ENCODE measurements at places on chromosomes 12 and 14.

GRCh38 chr12:100741084-100741711 lies 53.4 kb upstream of the ANO4 start:
- H3K27ac ChIP-seq, result no peak overlapping the region
- DNase-seq, result no peak
- H3K4me1 ChIP-seq, result no peaks in the 10 kb centered on the region
- no peak overlapping the region for H3K4me3 ChIP-seq
- no peaks in the 10 kb centered on the region for H3K27me3 ChIP-seq

DNA sequence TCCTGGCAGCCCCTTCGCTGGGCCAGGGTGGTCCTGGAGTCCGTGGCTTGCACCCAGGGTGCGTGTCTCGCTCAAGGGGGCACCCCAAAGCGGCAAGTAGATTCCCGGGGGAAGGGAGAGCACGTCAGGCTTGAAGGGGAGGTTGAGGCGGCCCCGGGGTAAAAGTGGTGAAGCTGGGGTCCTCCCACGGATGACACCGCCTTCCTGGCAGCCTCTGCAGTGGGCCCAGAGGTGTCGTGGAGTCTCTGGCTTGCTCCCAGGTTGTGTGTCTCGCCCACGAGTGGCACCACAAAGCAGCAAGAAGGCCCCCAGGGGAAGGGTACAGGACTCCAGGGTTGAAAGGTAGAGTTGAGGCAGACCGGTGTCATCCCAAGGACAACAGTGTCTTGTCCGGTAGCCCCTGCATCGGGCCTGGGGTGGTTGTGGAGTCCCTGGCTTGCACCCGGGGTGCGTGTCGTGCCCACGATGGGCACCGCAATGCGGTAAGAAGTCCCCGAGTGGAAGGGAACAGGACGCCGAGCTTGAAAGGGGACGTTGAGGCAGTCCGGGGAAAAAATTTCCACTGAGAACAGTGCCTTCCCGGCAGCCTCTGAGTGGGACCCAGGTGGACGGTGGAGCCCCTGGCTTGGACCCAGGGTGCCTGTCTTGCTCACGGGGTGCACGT lies 158.0 kb upstream of the ALG10B start:
- no peak overlapping the region for H3K4me3 ChIP-seq
- H3K27ac ChIP-seq, result no peak overlapping the region
- no peaks in the 10 kb centered on the region for H3K27me3 ChIP-seq
- H3K4me1 ChIP-seq, result no peaks in the 10 kb centered on the region
- no peaks in the 10 kb centered on the region for H3K36me3 ChIP-seq
- no peak for DNase-seq

DNA sequence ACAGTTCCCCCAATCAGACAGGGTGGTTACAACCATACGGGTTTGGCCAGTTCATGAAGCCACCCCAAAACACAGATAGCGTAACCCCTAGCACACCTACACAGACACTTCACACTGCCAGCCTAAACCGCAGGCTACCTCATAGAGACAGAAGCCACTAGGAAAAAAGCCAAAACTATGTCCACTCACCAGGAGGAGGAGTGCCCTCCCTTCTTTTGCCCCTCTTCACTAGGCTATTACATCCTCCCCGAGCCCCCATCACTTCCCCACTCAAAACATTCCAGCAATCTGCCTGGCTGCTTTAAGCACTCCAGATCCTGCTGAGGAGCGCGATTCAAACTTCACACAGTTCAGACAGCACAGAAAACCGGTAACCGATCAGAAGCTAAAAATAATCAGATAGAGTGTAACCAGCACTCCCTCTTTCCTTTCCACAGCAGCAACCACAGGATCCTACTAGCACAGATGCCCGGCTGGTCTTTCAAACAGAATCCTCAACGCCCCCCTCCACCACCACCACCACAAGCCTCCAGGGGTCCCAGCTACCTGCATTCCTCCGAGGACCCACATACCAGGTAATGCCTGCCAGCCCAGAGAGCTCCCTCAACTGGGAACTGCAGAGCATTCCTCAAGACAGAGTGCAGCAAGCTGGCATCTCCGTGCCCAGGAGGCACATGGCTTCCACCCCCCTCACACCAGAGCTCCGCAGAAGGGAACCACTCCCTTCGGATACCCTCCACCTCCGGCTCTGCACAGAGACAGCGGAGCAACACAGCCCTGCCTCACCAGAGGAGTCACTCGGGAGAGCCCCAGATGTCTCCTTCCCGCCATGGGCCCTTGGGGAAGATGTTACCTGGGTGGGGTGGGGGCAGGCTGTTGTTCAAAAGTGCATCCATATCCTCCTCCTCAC lies 1.5 kb downstream of the CHD4 start:
- peak overlapping the region; percentile 100 for H3K4me3 ChIP-seq
- peaks cover 16% of the 10 kb centered on the region for H3K36me3 ChIP-seq
- H3K4me1 ChIP-seq, result peaks cover 57% of the 10 kb centered on the region
- no peak for DNase-seq

GRCh38 chr14:94750371-94750770 lies 19.5 kb downstream of the GSC start:
- DNase-seq, result no peak
- no peak overlapping the region for H3K27ac ChIP-seq
- no peaks in the 10 kb centered on the region for H3K27me3 ChIP-seq
- H3K4me1 ChIP-seq, result no peaks in the 10 kb centered on the region
- no peak overlapping the region for H3K4me3 ChIP-seq

DNA sequence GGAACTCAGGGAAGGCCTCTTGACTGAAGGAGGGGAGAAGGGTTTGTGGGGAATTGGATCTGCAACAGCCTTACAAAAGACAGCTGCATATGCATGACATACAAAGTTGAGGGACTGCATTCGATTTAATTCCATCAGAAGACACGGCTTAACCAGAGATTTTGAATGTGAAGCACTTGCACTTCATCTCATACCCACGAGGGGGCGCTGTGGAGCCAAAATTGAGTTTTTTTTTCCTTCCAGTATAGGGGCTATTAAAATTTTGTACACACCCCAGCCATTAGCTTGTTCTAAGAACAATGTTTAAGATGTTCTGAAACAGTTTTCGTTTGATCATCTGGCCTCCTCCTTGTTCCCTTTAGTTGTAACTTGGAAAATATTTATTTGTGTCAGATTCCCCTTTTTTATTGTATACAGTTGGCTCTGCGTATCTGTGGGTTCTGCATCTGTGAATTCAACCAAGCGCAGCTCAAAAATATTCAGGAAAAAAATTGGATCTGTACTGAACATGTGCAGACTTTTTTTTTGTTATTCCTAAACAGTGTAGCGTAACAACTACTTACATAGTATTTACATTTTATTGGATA lies 1.6 kb downstream of the SUDS3 start:
- peaks cover 27% of the 10 kb centered on the region for H3K4me1 ChIP-seq
- peak overlapping the region; percentile 89 for H3K4me3 ChIP-seq
- peak overlapping the region; percentile 97 for H3K27ac ChIP-seq
- peaks cover 45% of the 10 kb centered on the region for H3K36me3 ChIP-seq
- H3K27me3 ChIP-seq, result no peaks in the 10 kb centered on the region

DNA sequence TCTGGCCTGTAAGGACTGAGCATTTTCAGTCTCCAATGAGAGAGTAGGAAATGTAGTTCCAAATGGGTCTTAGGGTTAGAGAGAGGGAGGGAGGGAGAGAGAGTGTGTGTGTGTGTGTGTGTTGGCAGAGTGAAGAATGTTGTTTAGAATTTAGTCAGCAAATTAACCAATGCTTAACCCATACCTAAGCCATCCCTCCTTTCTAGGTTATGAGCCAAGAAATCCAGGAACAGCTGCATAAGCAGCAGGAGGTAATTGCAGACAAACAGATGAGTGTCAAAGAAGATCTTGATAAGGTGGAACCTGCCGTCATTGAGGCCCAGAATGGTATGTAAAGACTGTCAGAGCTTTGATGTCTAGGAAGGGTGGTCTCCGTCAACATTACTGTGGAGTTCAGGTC lies 56.9 kb downstream of the HSP90AA1 start:
- H3K27me3 ChIP-seq, result no peaks in the 10 kb centered on the region
- H3K36me3 ChIP-seq, result peaks cover 71% of the 10 kb centered on the region
- DNase-seq, result no peak
- H3K4me1 ChIP-seq, result no peaks in the 10 kb centered on the region

GRCh38 chr14:86779416-86779815 lies 1213.6 kb downstream of the GALC start:
- H3K27me3 ChIP-seq, result no peaks in the 10 kb centered on the region
- no peak overlapping the region for H3K4me3 ChIP-seq
- no peak for DNase-seq
- no peaks in the 10 kb centered on the region for H3K36me3 ChIP-seq

DNA sequence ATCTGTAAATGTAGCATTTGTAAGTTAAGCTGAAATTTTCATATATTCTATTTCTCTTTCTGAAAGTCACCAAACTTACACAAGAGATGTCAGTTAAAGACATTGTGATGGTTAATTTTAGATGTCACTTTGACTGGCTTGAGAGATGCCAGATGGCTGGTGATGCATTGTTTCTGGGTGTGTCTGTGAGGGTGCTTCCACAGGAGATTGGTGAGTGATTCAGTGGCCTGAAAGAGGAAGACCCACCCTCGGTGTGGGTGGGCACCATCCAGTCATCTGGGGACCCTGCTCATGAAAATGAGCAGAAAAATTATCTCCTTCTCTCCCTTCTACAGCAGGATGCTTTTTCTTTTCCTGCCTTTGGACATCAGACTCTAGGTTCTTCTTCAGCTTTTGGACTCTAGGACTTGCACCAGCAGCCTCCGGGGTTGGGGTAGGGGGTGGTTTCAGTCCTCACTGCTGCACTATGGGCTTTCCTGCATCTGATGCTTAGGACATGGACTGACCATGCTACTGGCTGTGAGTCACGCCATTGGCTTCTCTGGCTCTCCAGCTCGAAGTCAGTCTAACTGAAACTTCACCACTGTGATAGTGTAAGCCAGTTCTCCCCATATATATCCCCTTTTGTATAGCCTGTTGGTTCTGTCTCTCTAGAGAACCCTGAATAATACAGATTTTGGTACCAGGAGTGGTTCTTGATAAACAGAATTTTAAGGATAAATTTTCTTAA lies 20.9 kb downstream of the PDE6H start:
- H3K36me3 ChIP-seq, result no peaks in the 10 kb centered on the region
- no peaks in the 10 kb centered on the region for H3K27me3 ChIP-seq
- no peak for DNase-seq
- no peak overlapping the region for H3K27ac ChIP-seq

DNA sequence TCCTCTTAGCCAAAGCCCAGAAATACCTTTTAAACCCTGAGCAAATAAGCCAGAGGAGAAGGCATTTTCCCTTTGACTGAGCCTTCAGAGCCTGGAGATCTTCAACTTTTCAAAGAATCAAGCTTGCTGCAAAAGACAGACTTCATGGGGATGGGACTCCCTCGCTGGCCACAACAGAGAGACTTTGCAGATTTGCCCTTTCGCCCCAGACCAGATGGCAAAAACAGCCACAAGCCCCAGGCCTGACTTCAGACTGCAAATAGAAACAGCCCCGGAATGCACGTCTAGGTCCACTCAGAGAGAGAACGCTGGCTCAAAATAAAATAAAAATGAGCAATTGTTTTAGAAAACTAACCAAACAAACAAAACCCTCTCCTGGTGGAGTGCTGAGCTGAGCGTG lies 114.6 kb upstream of the MED13L start:
- no peak overlapping the region for H3K27ac ChIP-seq
- H3K4me3 ChIP-seq, result no peak overlapping the region
- no peaks in the 10 kb centered on the region for H3K27me3 ChIP-seq
- no peaks in the 10 kb centered on the region for H3K36me3 ChIP-seq

DNA sequence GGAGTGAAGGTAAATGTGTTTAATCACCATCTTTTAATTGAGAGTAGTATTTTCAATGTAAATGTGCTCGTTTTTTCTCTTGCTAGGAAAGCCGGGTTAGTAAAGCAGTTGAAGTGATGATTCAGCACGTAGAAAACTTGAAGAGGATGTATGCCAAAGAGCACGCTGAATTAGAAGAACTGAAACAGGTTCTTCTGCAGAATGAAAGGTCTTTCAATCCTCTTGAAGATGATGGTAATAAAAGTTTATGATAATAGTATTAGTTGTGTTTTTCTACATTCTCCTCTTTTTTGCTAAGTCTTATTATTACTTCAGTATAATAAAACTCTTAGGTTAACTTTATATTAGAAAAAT lies 93.9 kb downstream of the DNAI7 start:
- no peak overlapping the region for H3K27ac ChIP-seq
- no peak for DNase-seq
- peaks cover 4% of the 10 kb centered on the region for H3K4me1 ChIP-seq
- no peak overlapping the region for H3K4me3 ChIP-seq

DNA sequence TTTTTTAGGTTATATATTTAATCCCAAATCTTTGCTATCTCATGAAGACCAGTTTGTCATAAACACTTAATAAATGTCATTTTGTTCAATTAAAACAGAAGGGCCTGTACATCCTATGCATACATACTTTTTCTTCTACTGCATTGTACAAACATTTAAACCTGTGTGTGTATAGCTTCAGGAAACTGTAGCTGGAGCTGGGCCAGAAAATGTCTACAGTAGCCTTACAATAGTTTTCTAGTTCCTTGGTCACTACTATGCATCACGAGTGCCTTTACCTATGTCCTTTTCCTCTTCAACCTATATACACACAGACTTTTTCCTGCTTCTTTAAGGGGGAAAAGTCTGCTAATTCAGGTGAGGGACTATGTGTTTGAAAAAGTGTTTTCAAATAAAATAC lies 302.8 kb downstream of the PAWR start:
- DNase-seq, result no peak
- H3K27me3 ChIP-seq, result no peaks in the 10 kb centered on the region
- no peaks in the 10 kb centered on the region for H3K4me1 ChIP-seq
- no peak overlapping the region for H3K27ac ChIP-seq
- H3K36me3 ChIP-seq, result no peaks in the 10 kb centered on the region

GRCh38 chr14:49930720-49931119 lies 37.8 kb downstream of the ARF6 start:
- H3K27me3 ChIP-seq, result no peaks in the 10 kb centered on the region
- no peaks in the 10 kb centered on the region for H3K4me1 ChIP-seq
- H3K4me3 ChIP-seq, result no peak overlapping the region
- no peak overlapping the region for H3K27ac ChIP-seq
- no peaks in the 10 kb centered on the region for H3K36me3 ChIP-seq

DNA sequence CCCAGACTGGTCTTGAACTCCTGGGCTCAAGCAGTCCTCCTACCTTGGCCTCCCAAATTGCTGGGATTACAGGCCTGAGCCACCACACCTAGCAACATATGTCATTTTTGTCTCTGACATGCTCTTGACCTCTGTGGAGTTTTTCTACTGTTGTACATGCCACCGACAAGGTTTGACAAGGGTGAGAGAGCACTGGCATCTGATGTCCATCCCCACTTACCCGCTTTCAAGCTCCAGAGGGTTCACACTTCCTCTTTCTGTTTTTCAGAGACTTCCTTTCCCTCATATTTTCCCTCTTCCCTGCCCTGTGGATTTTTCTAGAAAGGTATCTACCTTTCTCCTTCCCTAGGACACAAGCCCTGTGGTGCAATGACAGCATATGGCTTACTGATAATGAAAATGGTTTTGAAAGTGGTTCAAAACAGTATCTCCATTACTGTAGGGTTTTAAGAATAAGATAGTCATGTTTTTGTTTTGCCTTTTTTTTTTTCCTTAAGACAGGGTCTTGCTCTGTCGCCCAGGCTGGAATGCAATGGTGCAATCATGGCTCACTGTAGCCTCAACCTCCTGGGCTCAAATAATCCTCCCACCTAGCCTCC lies 27.7 kb upstream of the PLEKHG3 start:
- no peaks in the 10 kb centered on the region for H3K27me3 ChIP-seq
- no peak for DNase-seq

Measured in esophagus squamous epithelium (tissue), 5 donors.